Naive thymus-derived CD4-positive, alpha-beta T cell (primary cell): ENCODE measurements at places on chromosomes 4 and X. TPM values are rescaled to one million over a fixed set of nuclear protein-coding genes. Genes with fewer than 3 reads are reported as not detected.

ADH1A gene
- total RNA-seq: not detected

CDKL2 gene
- total RNA-seq: 1.2 TPM

IL13RA1 gene
- total RNA-seq: 0.15 and 0.23 TPM in 2 replicates

CT45A2 gene
- total RNA-seq: not detected

GRCh38 chr4:47510506-47511143 is 25.6 kb downstream of the ATP10D start:
- H3K4me1 ChIP-seq: peaks cover 9% of the 10 kb centered on the region
- no peaks in the 10 kb centered on the region for H3K36me3 ChIP-seq
- H3K4me3 ChIP-seq: no peak overlapping the region
- H3K27ac ChIP-seq: no peak overlapping the region
- DNase-seq: no peak
- no peaks in the 10 kb centered on the region for H3K27me3 ChIP-seq

GRCh38 chr4:78749258-78749971 is 26.7 kb upstream of the BMP2K start:
- no peaks in the 10 kb centered on the region for H3K4me1 ChIP-seq
- no peaks in the 10 kb centered on the region for H3K36me3 ChIP-seq
- DNase-seq: no peak
- no peaks in the 10 kb centered on the region for H3K27me3 ChIP-seq
- H3K27ac ChIP-seq: no peak overlapping the region

- no peaks in the 10 kb centered on the region for H3K36me3 ChIP-seq
- H3K4me1 ChIP-seq: no peaks in the 10 kb centered on the region
- no peak for DNase-seq
- H3K4me3 ChIP-seq: no peak overlapping the region
- H3K27ac ChIP-seq: no peak overlapping the region
These were observed 913.4 kb downstream of the RPA4 start for GRCh38 chrX:97797076-97797475.

DNA sequence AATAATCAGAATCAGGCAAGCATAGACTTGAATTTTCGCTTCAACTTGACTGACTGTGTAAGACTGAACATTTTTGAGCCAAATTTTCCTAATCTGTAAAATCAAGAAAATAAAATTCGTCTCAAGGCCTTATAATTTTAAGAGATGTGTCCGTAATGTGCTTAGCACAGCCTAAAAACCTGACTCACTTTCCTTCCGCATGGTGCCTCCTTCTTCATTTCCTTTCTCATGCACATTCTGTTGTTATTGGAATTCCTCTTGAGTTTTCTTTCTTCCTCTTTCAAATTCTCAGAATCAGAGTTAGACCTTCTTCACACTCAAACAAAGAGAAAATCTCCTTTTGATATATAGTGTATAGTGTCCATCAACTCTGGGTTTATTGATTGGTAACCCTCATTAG is 208.9 kb upstream of the SLIT2 start:
- DNase-seq: no peak
- H3K27me3 ChIP-seq: no peaks in the 10 kb centered on the region
- no peak overlapping the region for H3K27ac ChIP-seq
- H3K36me3 ChIP-seq: no peaks in the 10 kb centered on the region
- no peaks in the 10 kb centered on the region for H3K4me1 ChIP-seq
- no peak overlapping the region for H3K4me3 ChIP-seq

GRCh38 chrX:68940601-68941000 is 111.8 kb downstream of the EFNB1 start:
- no peaks in the 10 kb centered on the region for H3K27me3 ChIP-seq
- H3K27ac ChIP-seq: no peak overlapping the region
- no peaks in the 10 kb centered on the region for H3K36me3 ChIP-seq

- H3K4me3 ChIP-seq: no peak overlapping the region
- no peak overlapping the region for H3K27ac ChIP-seq
- DNase-seq: no peak
- no peaks in the 10 kb centered on the region for H3K36me3 ChIP-seq
- H3K4me1 ChIP-seq: no peaks in the 10 kb centered on the region
These were observed 23.5 kb upstream of the SPINK2 start for GRCh38 chr4:56844802-56845580.

- DNase-seq: no peak
- no peaks in the 10 kb centered on the region for H3K36me3 ChIP-seq
- H3K4me1 ChIP-seq: peaks cover 12% of the 10 kb centered on the region
- H3K27ac ChIP-seq: no peak overlapping the region
- H3K27me3 ChIP-seq: no peaks in the 10 kb centered on the region
- no peak overlapping the region for H3K4me3 ChIP-seq
These were observed 40.1 kb downstream of the TET2 start for GRCh38 chr4:105186701-105187161.

DNA sequence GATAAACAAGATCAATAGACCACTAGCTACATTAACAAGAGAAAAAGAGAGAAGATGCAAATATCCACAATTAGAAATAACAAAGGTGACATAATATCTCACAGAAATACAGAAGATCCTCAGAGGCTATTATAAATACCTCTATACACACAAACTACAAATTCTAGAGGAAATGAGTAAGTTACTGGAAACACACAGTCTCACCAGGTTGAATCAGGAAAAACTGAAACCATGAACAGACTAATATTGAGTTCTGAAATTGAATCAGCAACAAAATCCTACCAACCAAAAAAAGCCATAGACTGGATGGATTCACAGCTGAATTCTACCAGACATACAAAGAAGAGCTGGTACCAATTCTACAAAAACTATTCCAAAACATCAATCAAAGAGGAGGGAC is 211.8 kb upstream of the CPEB2 start:
- H3K27ac ChIP-seq: no peak overlapping the region
- DNase-seq: no peak
- no peaks in the 10 kb centered on the region for H3K36me3 ChIP-seq
- no peaks in the 10 kb centered on the region for H3K4me1 ChIP-seq
- no peak overlapping the region for H3K4me3 ChIP-seq
- H3K27me3 ChIP-seq: peaks cover 4% of the 10 kb centered on the region

GRCh38 chr4:28469886-28470285 is 1609.2 kb downstream of the STIM2 start:
- no peak for DNase-seq
- no peak overlapping the region for H3K27ac ChIP-seq
- no peak overlapping the region for H3K4me3 ChIP-seq

DNA sequence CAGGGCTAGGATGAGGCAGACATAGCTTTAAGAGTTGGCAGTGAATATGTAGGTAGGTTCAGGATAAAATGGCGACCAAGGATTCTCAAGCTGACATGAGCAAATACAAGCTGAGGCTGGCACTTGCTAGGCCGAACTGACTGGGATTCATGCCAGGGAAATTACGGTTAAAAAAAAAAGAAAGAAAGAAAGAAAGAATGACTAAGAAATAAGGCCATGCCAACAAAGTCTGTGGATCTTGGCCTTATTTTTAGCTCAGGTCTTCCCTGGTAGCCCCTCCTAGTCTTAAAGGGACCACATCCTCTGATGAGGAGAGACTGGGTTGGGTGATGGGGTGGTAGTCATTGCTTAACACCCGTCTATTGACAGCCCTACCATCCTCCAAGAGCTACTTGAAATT is 64.4 kb upstream of the KLHL13 start:
- no peaks in the 10 kb centered on the region for H3K27me3 ChIP-seq
- H3K36me3 ChIP-seq: no peaks in the 10 kb centered on the region
- no peak for DNase-seq
- H3K4me3 ChIP-seq: no peak overlapping the region
- H3K27ac ChIP-seq: no peak overlapping the region

DNA sequence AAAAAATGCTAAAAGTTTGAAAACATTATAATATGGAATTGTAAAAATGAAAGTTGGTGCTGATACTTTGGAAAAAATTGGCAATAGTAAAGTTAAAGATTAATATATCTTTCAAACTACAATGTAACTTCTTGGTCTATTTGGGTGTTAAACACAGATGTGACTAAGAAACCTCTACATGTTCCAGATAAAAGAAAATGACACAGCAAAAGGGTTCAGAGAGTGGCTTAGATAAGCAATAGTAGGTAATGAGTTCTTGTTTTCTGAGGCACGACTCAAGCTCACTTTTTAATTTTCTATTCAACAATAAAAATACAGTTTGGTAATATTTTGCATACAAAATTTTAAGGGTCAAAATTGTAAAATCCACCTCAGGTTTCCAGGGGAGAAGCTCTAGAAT is 292.7 kb downstream of the GALNTL6 start:
- H3K27ac ChIP-seq: no peak overlapping the region
- H3K36me3 ChIP-seq: no peaks in the 10 kb centered on the region
- H3K4me3 ChIP-seq: no peak overlapping the region
- DNase-seq: no peak
- H3K27me3 ChIP-seq: no peaks in the 10 kb centered on the region
- H3K4me1 ChIP-seq: no peaks in the 10 kb centered on the region

DNA sequence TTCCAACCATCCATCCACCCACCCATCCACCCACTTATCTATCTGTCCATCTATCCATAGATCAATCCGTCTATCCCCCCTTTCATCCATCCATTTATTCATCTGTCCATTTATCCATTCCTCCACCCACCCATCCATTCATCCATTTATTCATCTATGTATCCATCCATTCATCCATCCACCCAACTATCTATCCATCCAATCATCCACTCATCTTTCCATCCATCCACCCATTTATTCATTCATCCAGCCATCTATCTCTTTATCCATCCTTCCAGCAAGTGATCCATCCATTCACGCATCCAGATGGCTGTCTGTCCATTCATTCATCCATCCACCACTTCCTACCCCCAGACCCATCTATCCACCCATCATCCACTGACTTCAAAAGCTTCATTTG is 84.0 kb upstream of the CD99 start:
- no peak overlapping the region for H3K4me3 ChIP-seq
- H3K27ac ChIP-seq: no peak overlapping the region
- H3K4me1 ChIP-seq: peaks cover 17% of the 10 kb centered on the region
- no peaks in the 10 kb centered on the region for H3K27me3 ChIP-seq
- no peaks in the 10 kb centered on the region for H3K36me3 ChIP-seq
- no peak for DNase-seq

- H3K27me3 ChIP-seq: no peaks in the 10 kb centered on the region
- no peaks in the 10 kb centered on the region for H3K4me1 ChIP-seq
- DNase-seq: no peak
- no peaks in the 10 kb centered on the region for H3K36me3 ChIP-seq
- no peak overlapping the region for H3K27ac ChIP-seq
These were observed 79.3 kb upstream of the CAMK2D start for GRCh38 chr4:113840861-113841260.

- H3K27me3 ChIP-seq: no peaks in the 10 kb centered on the region
- H3K4me1 ChIP-seq: no peaks in the 10 kb centered on the region
- DNase-seq: no peak
- H3K36me3 ChIP-seq: no peaks in the 10 kb centered on the region
These were observed 44.7 kb upstream of the IGFBP7 start for GRCh38 chr4:57154926-57155325.

GRCh38 chr4:121050300-121050699 is 22.0 kb downstream of the NDNF start:
- no peak overlapping the region for H3K4me3 ChIP-seq
- H3K36me3 ChIP-seq: no peaks in the 10 kb centered on the region
- no peak for DNase-seq
- no peaks in the 10 kb centered on the region for H3K27me3 ChIP-seq

- H3K27me3 ChIP-seq: no peaks in the 10 kb centered on the region
- H3K27ac ChIP-seq: no peak overlapping the region
- no peak for DNase-seq
- H3K36me3 ChIP-seq: peaks cover 84% of the 10 kb centered on the region
- no peaks in the 10 kb centered on the region for H3K4me1 ChIP-seq
These were observed 41.3 kb downstream of the HTT start for GRCh38 chr4:3115637-3116270.

- H3K4me1 ChIP-seq: no peaks in the 10 kb centered on the region
- no peak overlapping the region for H3K27ac ChIP-seq
- DNase-seq: no peak
- H3K4me3 ChIP-seq: no peak overlapping the region
- no peaks in the 10 kb centered on the region for H3K36me3 ChIP-seq
These were observed 124.6 kb downstream of the NDST3 start for GRCh38 chr4:118158763-118159375.

DNA sequence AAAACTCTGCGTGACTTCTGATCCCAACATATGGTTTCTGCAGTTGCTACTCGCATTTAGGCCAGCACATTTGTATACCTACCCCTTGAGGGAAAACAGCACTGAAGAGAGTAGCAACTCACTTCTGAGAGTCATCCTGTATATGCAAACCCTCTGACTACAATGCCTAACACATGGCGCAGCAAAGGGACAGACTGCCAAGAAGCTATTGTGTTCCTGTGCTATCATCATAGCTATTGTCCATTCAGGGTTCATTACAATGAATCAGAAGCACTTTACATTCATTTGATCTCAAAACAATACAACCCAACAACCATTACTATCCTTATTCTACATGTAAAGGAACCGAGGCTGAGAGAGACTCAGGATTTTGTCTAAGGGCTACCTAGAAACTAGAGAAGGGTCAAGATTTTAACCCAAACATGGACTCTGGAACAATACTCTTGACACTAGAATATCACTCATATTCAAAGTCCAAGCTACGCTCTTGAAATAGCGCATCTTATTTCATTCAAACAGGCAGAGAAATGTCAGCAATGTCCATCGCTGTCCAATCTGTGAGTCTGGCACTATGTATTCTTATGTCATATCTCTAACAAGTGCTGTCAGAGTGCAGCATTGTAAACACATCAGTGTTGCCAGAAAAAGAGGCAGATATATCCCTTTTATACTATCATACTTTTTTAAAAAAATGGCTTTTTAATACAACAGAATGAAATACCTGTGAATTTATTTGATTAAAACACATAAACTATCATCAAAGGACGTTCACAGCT is 173.6 kb downstream of the CORIN start:
- no peaks in the 10 kb centered on the region for H3K4me1 ChIP-seq
- H3K4me3 ChIP-seq: no peak overlapping the region
- H3K27ac ChIP-seq: no peak overlapping the region
- no peaks in the 10 kb centered on the region for H3K36me3 ChIP-seq

GRCh38 chr4:144374065-144374464 is 233.5 kb upstream of the GYPA start:
- no peaks in the 10 kb centered on the region for H3K4me1 ChIP-seq
- H3K27me3 ChIP-seq: no peaks in the 10 kb centered on the region
- H3K27ac ChIP-seq: no peak overlapping the region
- no peak for DNase-seq

DNA sequence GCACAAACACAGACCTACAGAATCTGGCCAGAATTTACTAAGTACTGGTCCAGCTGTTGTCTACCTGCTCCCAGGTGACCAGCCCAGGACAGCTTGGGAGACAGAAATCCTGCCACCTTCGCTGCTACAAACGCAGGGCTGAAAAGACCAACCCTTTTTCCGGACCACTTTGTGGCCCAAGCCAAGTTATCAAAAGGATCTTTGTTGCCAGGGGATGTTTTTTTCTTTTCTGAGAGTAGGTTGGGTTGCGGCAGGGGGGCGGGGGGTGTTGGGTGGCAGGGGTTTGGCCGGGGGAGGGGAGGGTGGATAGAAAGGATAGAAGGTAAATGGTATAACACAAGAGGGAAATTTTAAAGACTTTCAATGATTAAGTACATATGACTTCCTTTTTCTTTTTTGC is 63.4 kb downstream of the STOX2 start:
- H3K36me3 ChIP-seq: no peaks in the 10 kb centered on the region
- no peak overlapping the region for H3K27ac ChIP-seq
- DNase-seq: no peak

- H3K27ac ChIP-seq: no peak overlapping the region
- H3K36me3 ChIP-seq: no peaks in the 10 kb centered on the region
- H3K4me1 ChIP-seq: no peaks in the 10 kb centered on the region
- DNase-seq: no peak
- no peaks in the 10 kb centered on the region for H3K27me3 ChIP-seq
These were observed 75.9 kb downstream of the NAA11 start for GRCh38 chr4:79249881-79250503.

GRCh38 chr4:31175242-31175910 is 455.2 kb downstream of the PCDH7 start:
- H3K27me3 ChIP-seq: no peaks in the 10 kb centered on the region
- no peak for DNase-seq
- H3K36me3 ChIP-seq: no peaks in the 10 kb centered on the region
- H3K27ac ChIP-seq: no peak overlapping the region
- H3K4me3 ChIP-seq: no peak overlapping the region
